G401 (cell line): ENCODE measurements at places on chromosomes 2 and 18. TPM values are rescaled to one million over a fixed set of nuclear protein-coding genes. Genes with fewer than 3 reads are reported as not detected.
A peak's percentile ranks its signal among the peaks of the same experiment; 100 is the strongest.

DNA sequence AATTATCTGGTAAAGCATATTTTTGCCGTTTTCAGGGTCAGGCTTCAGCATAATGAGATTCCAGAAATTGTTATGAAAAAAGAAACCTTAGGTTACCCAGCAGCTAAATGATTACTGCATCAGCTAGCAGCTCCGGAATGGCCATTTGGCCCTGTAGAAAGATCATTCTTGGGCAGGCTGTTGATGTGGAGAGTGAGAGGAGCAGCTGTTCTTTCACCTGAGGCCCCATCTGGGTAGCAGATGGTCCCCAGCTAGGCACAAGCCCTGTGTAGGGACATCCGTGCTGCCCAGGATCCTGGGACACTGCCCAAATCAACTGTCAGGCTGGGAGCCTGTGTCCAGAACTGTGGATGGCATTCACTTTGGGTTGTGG lies 61.8 kb downstream of the NEDD4L start:
- DNase-seq, result peak; percentile 79

- DNase-seq, result no peak
Measured at GRCh38 chr18:42641996-42642395, 473.5 kb downstream of the RIT2 start.

GRCh38 chr18:47484068-47484467 lies 232.6 kb upstream of the SKOR2 start:
- no peak for DNase-seq

DNA sequence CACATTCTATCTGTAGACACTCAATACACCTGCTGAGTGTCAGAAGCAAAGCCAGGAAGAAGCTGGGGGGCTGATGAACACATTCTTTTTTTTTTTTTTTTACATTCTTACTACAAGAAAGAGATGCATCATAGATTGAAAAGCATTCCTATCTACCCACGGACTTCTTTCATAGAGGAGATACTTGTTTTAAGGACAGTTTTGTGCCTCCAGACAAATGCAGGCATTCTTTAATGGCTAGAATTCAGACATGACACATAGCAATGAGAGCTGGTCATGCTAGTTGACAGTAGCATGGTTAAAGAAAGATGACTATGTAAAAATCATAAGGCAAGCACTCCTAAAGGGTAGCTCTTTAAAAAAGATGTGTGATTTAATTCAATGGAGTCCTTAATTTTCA lies 110.2 kb downstream of the EPHA4 start:
- DNase-seq, result no peak

DNA sequence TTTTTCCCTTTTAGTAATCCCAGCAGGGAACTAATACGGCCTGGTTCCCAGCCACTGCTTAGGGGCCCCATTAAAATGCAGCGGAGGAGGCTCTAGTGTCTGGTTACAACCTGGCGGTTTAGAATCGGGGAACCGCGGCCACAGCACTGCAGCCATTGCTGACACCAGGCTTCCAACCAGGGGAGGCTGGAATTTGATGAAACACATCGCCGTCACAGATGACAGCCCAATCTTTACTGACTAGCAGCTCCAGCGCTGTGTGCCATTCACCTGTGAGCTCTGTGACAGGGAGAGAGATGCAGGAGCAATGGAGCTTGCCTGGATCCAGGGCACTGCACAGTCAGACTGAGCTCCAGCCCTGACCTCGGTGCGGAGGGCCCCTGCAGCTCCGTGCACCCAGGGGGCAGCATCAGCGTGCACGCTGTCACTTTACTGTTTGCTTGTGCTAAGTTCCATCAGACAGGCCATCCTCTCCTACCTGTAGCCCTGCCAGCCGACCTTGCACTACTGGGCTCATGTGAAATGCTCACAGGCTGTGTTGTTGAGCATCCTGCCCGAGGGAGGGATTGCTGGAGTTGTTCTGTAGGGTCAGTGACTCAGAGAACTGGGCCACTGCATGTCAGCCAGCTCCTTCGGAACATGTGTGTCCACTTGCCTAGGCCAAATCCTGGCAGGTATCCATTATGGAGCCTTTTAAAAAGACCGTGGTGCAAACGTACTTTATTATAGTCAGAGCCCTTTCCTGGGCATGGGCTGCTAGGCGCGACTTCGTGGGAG lies 203.5 kb downstream of the SEPTIN10 start:
- DNase-seq, result no peak

Gene ALPG
- total RNA-seq, result 203 and 218 TPM in 2 replicates

Gene DSEL
- total RNA-seq, result 0.06 and 0.14 TPM in 2 replicates

Gene ACOXL
- total RNA-seq, result not detected in 2 replicates

Gene SP140
- total RNA-seq, result 0.41 TPM in 1 of 2 replicates, not detected in the other
